ENCODE measurements at places on chromosomes 5 and 9. TPM values are rescaled to one million over a fixed set of nuclear protein-coding genes. Genes with fewer than 3 reads are reported as not detected.

Gene UBE2R2
- total RNA-seq = 19.9 TPM

Gene SHC3
- total RNA-seq = 7.8 TPM

Gene ANKRD31
- total RNA-seq = 0.54 TPM

Gene DNAH5
- total RNA-seq = not detected

Gene IFNK
- not detected for total RNA-seq

Gene DRD1
- total RNA-seq = not detected

Gene PCDHGA6
- 1.1 TPM for total RNA-seq

Gene RNF183
- total RNA-seq = not detected

Gene SLC36A3
- total RNA-seq = not detected

Gene RNF208
- not detected for total RNA-seq

Gene ARID3C
- 0.72 TPM for total RNA-seq

Gene MAP1B
- total RNA-seq = 82.1 TPM

Gene BTNL8
- not detected for total RNA-seq

Gene SYNPO
- 86.0 TPM for total RNA-seq

Gene CNTFR
- 0.72 TPM for total RNA-seq

Gene SNX18
- total RNA-seq = 46.8 TPM

Gene PAEP
- not detected for total RNA-seq

Gene FAM153A
- total RNA-seq = not detected

Gene IFNB1
- total RNA-seq = not detected

Gene SPATA9
- total RNA-seq = not detected

Gene STK32A
- total RNA-seq = 0.18 TPM

Gene IRX2
- total RNA-seq = 0.72 TPM

Gene BRD3
- 10.2 TPM for total RNA-seq

Gene PTPN3
- 3.1 TPM for total RNA-seq

Gene CKMT2
- not detected for total RNA-seq

Gene PCDHA5
- total RNA-seq = not detected

Gene FAM81B
- not detected for total RNA-seq

Measured in cardiac atrium fibroblast (primary cell).